Erythroblast (primary cell): ENCODE measurements at places on chromosomes 12 and 14.

DNA sequence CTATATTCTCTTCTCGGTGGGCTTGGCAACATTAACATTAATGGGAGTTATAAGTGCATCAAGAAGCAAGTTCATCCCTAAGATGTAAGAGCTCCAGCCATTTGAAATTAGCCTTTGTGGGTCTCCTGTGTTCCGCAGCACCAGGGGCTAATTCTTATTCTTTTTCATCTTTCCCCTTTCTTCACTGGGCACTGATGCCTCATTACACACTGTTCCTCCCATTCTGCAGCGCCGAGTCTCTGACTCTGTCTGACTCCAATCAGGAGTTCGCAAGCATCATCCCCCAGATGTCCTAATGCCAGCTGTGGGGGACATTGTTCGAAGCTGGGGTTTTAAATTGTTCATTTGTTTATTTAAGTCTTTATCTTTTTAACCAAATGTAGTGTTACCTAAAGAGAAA is 341.3 kb downstream of the EGLN3 start:
- DNase-seq = no peak

DNA sequence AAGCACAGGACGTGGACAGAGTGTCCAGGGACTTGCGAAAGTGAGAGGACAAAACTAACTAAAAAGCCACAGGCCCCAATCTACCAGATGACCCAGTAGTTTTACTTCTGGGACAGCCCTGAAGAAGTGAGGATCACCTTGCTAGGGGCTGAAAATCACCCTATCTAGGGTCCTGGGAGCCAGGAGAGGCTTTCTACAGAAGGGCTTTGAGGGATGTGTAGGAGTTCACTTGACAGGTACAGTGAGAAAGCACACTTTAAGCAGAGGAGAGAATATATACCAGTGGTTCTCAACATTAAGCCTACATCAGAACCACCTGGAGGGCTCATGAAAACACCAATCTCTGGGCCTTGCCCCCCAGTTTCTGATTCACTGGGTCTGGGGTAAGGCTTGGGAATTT is 60.8 kb downstream of the ZNF664 start:
- no peak for DNase-seq

- DNase-seq = no peak
Observed at GRCh38 chr12:111221062-111222026, 147.6 kb downstream of the PHETA1 start.

GRCh38 chr14:94115631-94116030 is 5.1 kb downstream of the IFI27 start:
- DNase-seq = no peak

DNA sequence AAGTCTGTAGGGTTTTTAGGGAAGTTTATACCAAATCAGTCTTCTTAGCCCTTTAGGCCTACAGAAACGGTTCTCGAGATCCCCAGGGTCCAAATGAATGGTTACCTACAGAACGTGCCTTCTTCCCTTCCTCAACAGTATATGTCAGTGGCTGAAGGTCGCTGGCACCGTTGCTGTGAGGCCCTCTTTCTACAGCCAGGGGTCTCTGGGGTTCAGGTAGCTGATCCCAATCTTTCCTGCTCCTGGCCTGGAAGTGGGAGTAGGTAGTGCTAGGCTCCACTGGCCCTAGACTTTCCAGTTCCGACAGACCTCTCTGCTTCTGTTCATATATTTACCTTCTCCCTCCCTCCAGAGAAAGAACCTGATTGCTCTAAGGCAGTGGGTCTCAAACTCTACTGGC is 6.4 kb upstream of the EGLN3 start:
- no peak for DNase-seq

- DNase-seq = peak; percentile 66
Observed at GRCh38 chr14:55354500-55354899, 57.1 kb downstream of the ATG14 start.

DNA sequence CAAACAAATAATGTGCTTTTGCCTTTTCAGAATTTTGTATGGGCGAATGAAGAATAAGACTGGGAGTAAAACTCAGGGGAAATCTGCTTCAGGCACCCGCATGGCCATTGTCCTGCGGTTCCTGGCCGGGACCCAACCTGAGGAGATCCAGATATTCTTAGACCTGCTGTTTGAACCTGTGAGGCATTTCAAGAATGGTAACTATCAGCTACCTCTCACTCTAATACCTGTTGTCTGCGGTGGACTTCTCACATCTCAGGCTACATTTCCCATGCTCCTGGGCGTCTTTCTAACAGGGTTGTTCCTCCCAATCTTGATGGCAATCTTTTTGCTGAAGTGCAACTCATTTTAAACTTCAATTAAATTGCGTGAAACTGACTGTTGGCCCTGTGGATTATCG is 47.1 kb downstream of the UTP20 start:
- DNase-seq = no peak

GRCh38 chr12:116489116-116489515 is 70.1 kb upstream of the MAP1LC3B2 start:
- no peak for DNase-seq
